ENCODE measurements at places on chromosomes 5 and 9.

DNA sequence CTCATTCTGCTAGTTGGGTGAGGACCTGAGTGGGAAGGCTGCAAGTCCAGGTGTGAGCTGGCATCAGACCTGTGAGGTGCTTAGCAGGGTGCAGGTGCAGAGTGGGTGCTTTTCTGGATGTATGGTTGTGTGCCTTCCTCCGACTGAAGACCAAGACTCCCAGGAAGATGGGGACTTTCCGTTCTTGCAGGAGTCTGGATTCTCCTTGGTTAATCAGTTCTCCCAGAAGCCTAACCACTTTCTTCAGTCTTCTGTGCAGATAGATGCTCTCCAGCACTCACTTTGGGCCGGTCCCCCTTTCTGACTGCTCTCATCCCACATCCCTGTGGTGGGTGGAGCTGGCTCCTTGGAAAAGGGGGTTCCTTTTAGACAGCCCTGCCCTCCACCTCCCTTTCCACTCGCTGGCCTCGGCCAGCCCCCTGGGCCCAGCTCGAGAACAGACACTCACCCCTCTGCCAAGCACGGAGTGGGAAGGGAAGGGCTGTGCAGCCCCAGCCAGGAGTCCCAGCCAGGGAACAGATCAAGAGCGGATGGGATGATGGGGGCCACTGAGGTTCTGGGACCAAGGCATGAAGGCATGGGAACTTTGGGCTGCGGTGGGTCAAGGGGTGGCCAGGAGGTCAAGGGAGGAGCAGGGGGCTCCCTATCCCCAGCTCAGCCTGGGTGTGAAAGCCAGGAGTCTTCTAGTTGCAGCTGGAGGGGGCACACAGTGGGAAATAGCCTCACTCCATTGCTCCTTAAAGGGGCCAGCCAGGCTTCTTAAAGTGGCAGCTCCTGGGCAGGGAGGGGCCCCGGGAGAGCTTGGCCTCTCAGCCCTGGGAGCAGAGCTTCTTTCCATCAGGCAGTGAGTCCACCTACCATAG lies 62.4 kb downstream of the FGF18 start:
- no peak for DNase-seq
- peaks cover 28% of the 10 kb centered on the region for H3K27me3 ChIP-seq
- no peak overlapping the region for H3K27ac ChIP-seq
- H3K4me3 ChIP-seq: no peak overlapping the region
- H3K4me1 ChIP-seq: no peaks in the 10 kb centered on the region
- H3K36me3 ChIP-seq: peaks cover 1% of the 10 kb centered on the region

- peaks cover 59% of the 10 kb centered on the region for H3K27me3 ChIP-seq
- H3K36me3 ChIP-seq: no peaks in the 10 kb centered on the region
- no peak overlapping the region for H3K4me3 ChIP-seq
- no peaks in the 10 kb centered on the region for H3K4me1 ChIP-seq
- no peak overlapping the region for H3K27ac ChIP-seq
- DNase-seq: no peak
Observed at GRCh38 chr5:141835928-141836670, 42.1 kb downstream of the PCDH1 start.

DNA sequence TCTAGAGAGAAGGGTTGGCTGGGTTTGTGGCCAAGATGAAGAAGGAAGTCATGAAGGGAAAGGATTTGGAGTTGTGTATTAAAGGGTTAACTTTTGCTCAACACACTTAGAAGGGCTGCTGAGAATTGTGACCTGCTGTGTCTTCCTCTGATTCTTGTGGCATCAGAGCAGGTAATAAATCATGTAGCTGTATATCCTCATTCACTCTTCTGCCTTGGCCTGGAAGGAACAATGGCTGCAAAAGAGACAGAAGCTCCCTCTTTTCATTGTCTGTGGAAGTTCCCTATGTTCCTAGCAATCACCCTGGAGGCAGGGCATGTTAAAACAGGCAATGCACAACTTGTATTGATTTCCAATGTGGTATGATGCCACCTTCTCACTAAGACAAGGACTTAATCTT lies 159.1 kb downstream of the LRRC70 start:
- no peaks in the 10 kb centered on the region for H3K4me1 ChIP-seq
- peaks cover 1% of the 10 kb centered on the region for H3K36me3 ChIP-seq
- DNase-seq: no peak
- no peak overlapping the region for H3K27ac ChIP-seq
- H3K27me3 ChIP-seq: peaks cover 21% of the 10 kb centered on the region

- DNase-seq: no peak
- no peak overlapping the region for H3K27ac ChIP-seq
- no peak overlapping the region for H3K4me3 ChIP-seq
- H3K4me1 ChIP-seq: no peaks in the 10 kb centered on the region
Observed at GRCh38 chr5:98783051-98783649, 9.7 kb downstream of the RGMB start.

- no peaks in the 10 kb centered on the region for H3K27me3 ChIP-seq
- no peak overlapping the region for H3K27ac ChIP-seq
- no peaks in the 10 kb centered on the region for H3K36me3 ChIP-seq
- no peaks in the 10 kb centered on the region for H3K4me1 ChIP-seq
Observed at GRCh38 chr5:81519217-81519905, 125.4 kb upstream of the ACOT12 start.

GRCh38 chr5:36769129-36769770 lies 107.3 kb upstream of the NIPBL start:
- no peaks in the 10 kb centered on the region for H3K36me3 ChIP-seq
- no peak overlapping the region for H3K4me3 ChIP-seq
- H3K4me1 ChIP-seq: no peaks in the 10 kb centered on the region
- H3K27me3 ChIP-seq: peaks cover 63% of the 10 kb centered on the region
- H3K27ac ChIP-seq: no peak overlapping the region

DNA sequence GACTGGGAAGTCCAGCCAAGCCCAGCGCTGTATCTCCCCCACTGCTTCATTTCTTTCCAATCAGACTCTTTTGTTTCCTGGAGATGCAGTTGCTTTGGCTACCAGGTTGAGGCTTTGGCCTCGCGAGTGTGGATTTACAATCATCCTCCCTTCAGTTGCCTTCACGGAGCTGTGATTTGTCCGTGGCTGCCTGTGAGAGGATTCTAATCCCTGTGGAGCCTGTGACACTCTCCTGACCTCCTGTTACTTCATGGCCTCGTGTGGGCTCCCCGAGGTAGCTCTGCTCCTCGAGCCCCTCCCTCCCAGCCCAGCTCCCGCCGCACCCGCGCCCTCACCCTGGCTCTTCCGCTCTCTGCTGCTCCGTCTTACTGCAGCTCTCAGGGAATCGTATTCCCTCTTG lies 107.2 kb upstream of the STC2 start:
- H3K27me3 ChIP-seq: peaks cover 36% of the 10 kb centered on the region

DNA sequence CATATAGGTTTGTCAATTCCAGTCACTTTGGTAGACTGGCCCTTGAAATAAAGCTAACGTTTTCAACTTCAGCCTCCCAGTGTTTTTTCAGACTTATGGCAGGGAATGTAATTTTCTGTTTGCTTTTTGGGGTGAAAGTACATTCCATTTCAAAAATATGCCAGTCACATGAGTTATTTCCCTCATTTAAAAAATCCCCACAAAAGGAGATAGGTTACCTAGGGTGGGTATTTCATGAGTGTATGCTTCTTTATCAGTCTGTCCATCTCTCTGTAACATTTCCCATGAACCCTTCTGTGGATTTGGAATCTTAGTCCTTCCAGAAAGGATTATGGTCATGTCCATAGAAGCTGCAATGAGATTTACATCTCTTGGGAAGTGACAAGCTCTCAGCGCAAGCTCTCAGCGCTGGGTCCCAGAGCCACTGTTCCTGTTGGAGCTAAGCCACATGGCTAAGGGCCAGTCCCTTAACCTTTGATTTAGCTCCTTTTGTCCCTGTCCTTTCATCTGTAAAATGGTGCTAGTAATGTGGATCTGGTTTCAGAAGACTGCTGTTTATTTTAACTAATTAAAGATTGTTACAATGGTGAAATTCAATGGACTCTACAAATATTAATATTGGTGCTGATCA lies 294.9 kb downstream of the NR3C1 start:
- H3K4me1 ChIP-seq: peaks cover 33% of the 10 kb centered on the region
- H3K27me3 ChIP-seq: no peaks in the 10 kb centered on the region
- H3K4me3 ChIP-seq: no peak overlapping the region
- peaks cover 13% of the 10 kb centered on the region for H3K36me3 ChIP-seq

- peaks cover 1% of the 10 kb centered on the region for H3K27me3 ChIP-seq
- DNase-seq: no peak
- H3K36me3 ChIP-seq: no peaks in the 10 kb centered on the region
- no peak overlapping the region for H3K4me3 ChIP-seq
Observed at GRCh38 chr5:66246608-66247007, 102.5 kb downstream of the SREK1 start.

- H3K27ac ChIP-seq: no peak overlapping the region
- H3K36me3 ChIP-seq: no peaks in the 10 kb centered on the region
- H3K4me1 ChIP-seq: no peaks in the 10 kb centered on the region
- no peaks in the 10 kb centered on the region for H3K27me3 ChIP-seq
- H3K4me3 ChIP-seq: no peak overlapping the region
Observed at GRCh38 chr9:81455462-81456219, 233.7 kb downstream of the TLE1 start.

DNA sequence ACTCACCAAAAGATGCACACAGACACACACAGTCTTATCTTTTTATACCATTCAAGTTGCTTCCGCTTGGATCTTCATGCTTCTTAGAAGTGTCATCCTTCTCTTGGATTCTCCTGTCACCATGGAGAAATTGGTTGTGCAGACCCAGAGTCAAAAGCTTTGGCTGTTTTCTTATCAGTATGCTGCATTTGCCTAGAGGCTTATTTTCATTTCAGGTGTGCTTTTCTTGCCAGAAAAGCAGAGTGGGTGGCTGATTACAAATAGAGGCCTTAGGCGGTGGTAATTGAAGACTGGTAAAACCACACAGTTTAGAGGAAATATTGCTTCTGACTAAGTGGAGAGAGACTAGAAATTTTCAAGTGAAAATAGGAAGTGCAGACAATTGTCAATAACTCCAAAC lies 70.2 kb upstream of the TLE4 start:
- H3K27ac ChIP-seq: no peak overlapping the region
- H3K36me3 ChIP-seq: no peaks in the 10 kb centered on the region
- no peak for DNase-seq
- H3K4me3 ChIP-seq: no peak overlapping the region
- no peaks in the 10 kb centered on the region for H3K4me1 ChIP-seq

- no peaks in the 10 kb centered on the region for H3K27me3 ChIP-seq
- peaks cover 39% of the 10 kb centered on the region for H3K4me1 ChIP-seq
- no peak overlapping the region for H3K4me3 ChIP-seq
- no peak for DNase-seq
- no peak overlapping the region for H3K27ac ChIP-seq
Observed at GRCh38 chr9:88399966-88400365, 11.7 kb downstream of the SPIN1 start.

DNA sequence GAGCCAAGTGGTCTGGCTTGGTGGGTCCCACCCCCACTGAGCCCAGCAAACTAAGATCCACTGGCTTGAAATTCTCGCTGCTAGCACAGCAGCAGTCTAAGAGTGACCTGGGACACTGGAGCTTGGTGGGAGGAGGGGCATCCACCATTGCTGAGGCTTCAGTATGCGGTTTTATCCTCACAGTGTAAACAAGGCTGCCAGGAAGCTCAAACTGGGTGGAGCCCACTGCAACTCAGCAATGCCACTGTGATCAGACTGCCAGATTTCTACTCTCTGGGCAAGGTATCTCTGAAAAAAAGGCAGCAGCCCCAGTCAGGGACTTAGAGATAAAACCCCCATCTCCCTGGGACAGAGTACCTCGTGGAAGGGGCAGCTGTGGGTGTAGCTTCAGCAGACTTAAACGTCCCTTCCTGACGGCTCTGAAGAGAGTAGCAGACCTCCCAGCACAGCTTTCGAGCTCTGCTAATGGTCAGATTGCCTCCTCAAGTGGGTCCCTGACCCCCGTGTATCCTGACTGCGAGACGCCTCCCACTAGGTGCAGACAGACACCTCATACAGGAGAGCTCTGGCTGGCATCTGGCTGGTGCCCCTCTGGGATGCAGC lies 18.2 kb upstream of the STK32A start:
- no peaks in the 10 kb centered on the region for H3K36me3 ChIP-seq
- peaks cover 17% of the 10 kb centered on the region for H3K27me3 ChIP-seq
- no peak overlapping the region for H3K27ac ChIP-seq
- H3K4me3 ChIP-seq: no peak overlapping the region

GRCh38 chr5:126535856-126536545 lies 59.0 kb downstream of the ALDH7A1 start:
- no peak overlapping the region for H3K4me3 ChIP-seq
- H3K36me3 ChIP-seq: no peaks in the 10 kb centered on the region
- H3K27ac ChIP-seq: no peak overlapping the region
- H3K27me3 ChIP-seq: peaks cover 16% of the 10 kb centered on the region
- no peaks in the 10 kb centered on the region for H3K4me1 ChIP-seq

DNA sequence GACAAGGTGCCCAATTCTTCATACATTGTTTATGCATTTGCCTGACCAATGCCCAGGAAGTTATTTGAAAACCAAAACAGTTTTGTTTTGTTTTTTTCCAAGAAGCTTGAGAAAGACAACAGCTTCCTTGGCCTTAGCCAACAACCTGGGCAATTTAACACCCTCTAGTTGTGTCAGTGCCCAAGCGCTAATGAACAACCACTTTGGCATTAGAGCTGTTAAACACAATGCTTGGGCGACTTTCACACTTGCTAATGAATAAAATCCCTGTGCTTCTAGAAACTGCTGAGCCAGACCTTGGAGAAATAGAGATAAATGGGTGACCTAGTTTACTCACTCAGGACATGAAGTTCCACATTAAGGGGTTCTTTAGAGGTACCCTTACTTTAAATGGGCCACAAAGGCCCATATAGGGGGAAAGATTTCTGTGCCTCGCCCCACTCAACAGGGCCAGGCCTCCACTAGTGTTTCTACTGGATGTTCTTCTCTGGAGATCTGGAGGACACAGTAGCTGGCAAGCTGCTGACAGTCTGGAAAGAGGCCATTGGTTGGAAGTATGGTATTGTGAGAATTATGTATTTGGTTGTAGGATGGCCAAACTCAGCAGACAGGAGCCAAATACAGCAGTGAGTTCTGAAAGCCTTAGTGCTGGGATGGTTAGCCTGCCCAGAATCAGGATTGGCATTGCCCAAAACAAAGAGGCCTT lies 179.8 kb downstream of the DOCK8 start:
- H3K4me1 ChIP-seq: no peaks in the 10 kb centered on the region
- H3K27me3 ChIP-seq: no peaks in the 10 kb centered on the region
- peaks cover 70% of the 10 kb centered on the region for H3K36me3 ChIP-seq
- no peak overlapping the region for H3K27ac ChIP-seq

DNA sequence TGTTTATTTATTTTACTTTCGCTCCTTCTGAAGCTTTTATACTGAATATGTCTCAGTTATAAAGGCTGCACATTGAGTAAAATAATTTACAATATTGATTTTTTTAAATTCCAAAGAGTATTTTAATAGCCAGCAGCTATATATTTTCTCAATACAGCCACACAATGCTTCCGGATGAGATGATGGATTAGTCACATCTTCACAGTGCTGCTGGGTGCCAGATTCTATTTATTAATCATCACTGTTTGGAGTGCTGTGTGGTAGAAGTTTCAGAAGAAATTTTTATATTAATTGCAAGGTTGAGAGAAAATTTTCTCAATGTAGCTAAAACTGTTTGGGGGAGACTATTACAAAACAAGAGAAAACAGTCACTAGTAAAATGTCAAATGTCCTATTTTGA lies 989.8 kb downstream of the TLE4 start:
- H3K27me3 ChIP-seq: no peaks in the 10 kb centered on the region
- no peaks in the 10 kb centered on the region for H3K36me3 ChIP-seq
- H3K27ac ChIP-seq: no peak overlapping the region

- no peak overlapping the region for H3K27ac ChIP-seq
- no peaks in the 10 kb centered on the region for H3K36me3 ChIP-seq
- H3K4me1 ChIP-seq: no peaks in the 10 kb centered on the region
- H3K27me3 ChIP-seq: peaks cover 86% of the 10 kb centered on the region
- DNase-seq: no peak
Observed at GRCh38 chr9:99606957-99607356, 214.7 kb upstream of the NR4A3 start.

- peaks cover 2% of the 10 kb centered on the region for H3K36me3 ChIP-seq
- peaks cover 91% of the 10 kb centered on the region for H3K27me3 ChIP-seq
- peak within 1 kb of the TSS; percentile 71 for H3K4me3 ChIP-seq
- DNase-seq: no peak
Observed at GRCh38 chr5:160312134-160312959, at the start of gene CCNJL. Gene CCNJL (minus strand): TSS chr5:160312564. CDS start chr5:160311923, 641 bp downstream.
